ENCODE measurements at places on chromosomes 11 and 22.

DNA sequence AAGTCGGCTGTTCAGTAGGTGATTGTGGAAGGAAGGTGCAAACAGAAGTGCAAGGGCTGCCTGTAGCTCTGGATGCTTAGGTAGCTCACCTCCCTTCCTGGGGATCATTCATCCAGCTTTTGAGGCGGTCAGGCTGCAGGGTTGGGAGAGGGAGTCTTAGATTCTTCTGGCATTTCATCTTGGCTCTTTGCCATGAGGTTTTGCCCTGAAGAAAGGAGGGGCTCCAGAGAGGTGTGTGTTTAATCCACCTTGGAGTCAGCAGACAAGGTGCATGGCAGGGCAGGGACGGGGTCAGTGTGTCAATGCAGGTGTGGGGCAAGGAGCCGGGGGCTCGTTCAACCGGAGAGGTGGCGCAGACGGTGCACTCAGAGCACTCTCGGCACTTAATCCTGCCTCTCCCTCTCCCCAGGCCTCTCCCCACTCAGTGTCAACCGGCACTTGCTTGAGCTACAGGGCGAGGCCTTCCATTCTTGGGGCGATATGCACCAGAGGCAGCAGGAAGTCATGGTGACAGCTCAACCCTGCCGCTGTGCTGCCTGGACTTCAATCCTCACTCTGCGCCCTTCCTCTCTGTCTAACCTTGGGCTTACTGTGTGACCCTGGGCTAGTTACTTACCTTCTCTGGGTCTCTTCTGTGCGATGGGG lies 7.2 kb downstream of the ADAMTS15 start:
- DNase-seq = no peak

GRCh38 chr11:94459576-94459975 lies 34.1 kb downstream of the MRE11 start:
- no peak for DNase-seq

- no peak for DNase-seq
Measured at GRCh38 chr11:14902650-14903350, 10.8 kb upstream of the CYP2R1 start.

DNA sequence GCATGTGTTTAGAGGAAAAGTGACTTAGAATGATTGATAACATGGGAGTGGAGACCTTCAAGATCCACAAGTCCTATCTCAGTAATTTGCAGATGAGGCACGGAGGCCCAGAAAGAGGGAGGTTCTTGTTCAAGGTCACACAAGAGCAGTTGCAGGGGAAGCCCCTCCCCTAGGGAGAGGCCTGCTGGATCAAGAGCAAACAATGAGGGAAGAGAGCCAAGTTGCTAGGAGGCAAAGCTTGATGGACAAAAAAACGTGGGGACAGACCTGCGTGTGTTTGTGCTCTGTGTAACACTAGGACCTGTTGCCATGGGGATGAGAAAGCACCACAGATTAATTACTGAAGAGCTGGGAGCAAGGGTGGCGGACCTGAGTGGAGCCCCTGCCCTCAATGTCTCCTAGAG lies 6.4 kb upstream of the MFRP start:
- no peak for DNase-seq

- DNase-seq = no peak
Measured at GRCh38 chr11:14095882-14096281, 133.4 kb downstream of the SPON1 start.

GRCh38 chr11:39367534-39367933 lies 2091.9 kb downstream of the LRRC4C start:
- no peak for DNase-seq

- no peak for DNase-seq
Measured at GRCh38 chr22:29117799-29118477, 45.1 kb downstream of the KREMEN1 start.

GRCh38 chr22:37739611-37740049 lies 42.8 kb downstream of the TRIOBP start:
- no peak for DNase-seq

GRCh38 chr11:133164986-133165385 lies 367.3 kb downstream of the OPCML start:
- peak; percentile 8 for DNase-seq

DNA sequence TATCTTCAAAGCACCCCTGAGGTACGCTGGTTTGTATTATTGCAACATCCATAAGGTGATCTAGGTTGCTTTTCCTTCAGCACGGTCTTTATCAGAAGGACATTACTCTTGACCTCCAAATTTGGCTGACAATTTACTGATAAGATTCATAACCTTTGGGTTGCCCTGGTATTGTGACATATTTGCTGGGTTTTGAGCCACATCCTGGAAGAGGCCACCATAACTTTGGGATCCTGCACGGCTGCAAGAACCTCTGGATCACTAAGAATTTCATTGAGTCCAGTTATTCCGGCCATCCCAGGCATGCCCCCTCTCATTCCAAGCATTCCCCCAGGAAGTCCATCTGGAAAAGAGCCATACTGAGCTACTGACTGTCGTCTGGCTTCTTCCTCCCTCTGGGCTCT lies 6.5 kb upstream of the PLET1 start:
- DNase-seq = no peak

DNA sequence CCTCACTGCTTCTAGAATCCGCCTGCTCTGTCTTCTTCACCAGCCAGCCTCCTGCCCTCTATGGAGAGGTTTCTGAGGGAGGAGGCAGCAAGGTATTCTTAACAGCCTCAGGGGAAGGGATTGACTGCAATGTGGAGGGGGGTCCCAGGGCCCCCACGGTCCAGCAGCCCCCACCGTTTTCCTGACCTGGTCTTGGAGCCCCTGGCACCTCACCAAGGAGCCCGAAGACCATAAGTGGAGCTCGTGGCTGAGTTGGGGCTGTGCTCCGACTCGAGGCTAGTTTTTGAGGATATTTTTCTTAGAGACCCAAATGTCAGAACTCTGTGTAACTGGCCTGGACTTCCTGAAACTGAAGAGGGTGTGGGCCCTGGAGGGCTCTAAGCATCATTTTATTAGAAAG lies 590.0 kb downstream of the BRD1 start:
- no peak for DNase-seq

DNA sequence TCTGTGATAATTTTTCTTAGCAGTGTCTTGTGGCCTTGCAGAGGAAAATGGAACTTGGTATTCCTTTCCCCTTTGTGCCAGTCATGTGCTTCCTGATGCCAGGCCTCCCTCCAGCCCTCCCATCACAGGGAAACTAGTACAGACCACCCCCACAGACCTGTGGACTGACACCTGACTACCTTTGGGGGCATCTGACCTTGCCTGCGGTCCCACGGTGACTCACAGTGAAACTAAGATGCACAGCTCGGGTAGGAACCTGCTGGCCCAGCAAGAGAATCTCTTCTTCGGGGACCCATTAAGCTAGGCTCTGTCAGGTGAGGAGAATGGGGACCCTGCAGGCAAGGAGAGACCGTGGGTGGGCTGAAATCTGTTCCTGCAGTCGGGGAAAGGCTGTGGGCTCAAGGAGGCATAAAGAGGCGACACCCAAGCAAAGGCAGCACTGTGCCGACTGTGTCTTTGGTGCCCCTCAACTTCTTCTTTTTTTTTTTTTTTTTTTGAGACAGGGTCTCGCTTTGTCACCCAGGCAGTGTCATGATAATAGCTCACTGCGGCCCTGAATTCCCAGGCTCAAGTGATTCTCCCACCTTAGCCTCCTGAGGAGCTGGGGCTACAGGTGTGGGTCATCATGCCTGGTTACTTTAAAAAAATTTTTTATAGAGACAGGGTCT lies 20.8 kb upstream of the PEX26 start:
- no peak for DNase-seq

GRCh38 chr11:44596525-44597276 lies 31.2 kb downstream of the CD82 start:
- DNase-seq = no peak

DNA sequence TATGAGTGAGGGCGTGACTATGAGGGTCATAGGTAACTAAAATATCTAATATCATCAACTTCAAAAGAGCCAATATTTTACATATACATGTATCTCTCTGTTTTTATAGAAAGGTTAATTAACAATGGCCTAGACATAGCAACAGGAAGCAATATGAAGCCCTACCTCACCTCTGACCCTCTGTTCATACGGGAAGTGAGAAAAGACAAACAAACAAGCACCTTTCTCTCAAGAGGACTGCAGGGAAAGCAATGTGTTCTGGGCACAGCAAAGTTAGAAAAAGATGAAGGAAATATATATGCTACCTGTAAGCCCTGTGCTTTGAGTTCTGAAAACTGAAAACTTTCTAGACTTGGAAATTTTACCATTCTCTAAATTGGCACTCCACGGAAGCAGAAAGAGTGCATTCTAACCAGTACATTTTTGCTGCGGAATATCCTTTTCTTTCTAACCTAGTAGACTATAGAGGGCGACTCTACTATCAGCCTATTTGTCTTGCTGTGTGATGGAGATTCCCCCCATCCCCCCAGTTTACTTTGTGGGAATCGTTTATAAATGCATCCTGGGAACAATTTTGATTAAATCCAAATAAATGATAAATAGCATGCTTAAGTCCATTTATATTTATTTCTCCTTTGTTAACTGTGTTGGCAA lies 830.4 kb upstream of the FAT3 start:
- DNase-seq = no peak

DNA sequence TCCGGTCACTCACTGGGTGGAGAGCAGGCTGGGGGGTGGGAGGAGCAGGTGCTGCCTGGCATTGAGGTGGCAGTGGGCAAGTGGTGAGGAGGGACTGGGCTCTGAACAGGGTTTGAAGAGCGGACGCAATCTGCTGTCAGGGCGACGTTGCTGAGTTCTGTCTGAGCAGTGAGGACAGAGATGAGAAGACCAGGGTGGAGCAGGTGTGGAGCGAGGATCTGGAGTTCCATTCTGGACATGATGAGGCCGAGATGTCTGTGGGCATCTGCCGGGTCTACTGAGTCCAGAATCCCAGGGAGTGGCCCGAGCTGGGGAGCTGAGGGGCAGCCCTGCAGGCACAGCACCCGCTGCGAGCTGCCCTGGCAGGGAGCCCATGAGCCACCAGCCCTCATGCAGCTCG lies 2.2 kb upstream of the MOV10L1 start:
- DNase-seq = no peak

- DNase-seq = peak; percentile 70
Measured at GRCh38 chr22:32622004-32622743, 147.6 kb downstream of the FBXO7 start.

DNA sequence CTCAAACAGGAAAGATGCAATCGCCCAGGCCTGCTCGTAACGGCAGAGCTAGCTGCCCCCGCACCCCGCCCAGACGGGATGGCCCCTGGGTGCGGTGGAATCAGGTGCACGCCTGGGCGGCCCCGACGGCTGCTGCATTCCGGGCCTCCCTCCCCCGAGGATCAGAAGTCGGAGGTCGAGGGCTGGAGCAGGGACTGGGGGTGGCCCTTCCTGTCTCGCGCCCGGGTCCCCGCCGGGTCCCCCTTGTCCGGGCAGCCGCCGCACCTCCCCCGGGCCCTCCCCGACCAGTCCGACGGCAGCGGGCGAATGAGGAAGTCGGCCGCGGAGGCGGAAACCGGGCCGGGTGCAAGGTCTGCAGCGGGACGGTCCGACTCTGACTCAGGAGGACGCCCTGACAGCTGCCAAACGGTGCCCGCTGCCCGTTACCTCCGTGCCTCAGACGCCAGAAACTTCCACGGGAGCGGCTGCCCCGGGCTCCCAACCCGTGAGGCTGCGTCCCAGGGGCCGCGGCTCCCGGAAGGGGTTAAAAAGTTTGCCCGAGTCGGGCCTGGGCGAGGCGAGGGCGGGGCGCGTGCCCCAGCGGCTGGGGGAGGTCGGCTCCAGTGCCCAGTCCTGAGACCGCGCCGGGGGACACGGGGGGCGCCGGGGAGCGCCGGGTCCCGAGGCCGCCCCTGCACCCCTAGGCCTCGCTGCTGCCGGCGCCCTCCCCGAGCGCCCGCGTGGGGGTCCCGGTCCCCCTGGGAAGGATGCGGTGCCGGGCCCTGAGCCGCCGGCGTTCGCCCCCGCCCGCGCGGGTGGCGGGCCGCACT lies 663 bp downstream of the MYH9 start:
- DNase-seq = peak; percentile 58

GRCh38 chr11:65649656-65650546 lies 12.0 kb downstream of the SIPA1 start:
- DNase-seq = no peak

DNA sequence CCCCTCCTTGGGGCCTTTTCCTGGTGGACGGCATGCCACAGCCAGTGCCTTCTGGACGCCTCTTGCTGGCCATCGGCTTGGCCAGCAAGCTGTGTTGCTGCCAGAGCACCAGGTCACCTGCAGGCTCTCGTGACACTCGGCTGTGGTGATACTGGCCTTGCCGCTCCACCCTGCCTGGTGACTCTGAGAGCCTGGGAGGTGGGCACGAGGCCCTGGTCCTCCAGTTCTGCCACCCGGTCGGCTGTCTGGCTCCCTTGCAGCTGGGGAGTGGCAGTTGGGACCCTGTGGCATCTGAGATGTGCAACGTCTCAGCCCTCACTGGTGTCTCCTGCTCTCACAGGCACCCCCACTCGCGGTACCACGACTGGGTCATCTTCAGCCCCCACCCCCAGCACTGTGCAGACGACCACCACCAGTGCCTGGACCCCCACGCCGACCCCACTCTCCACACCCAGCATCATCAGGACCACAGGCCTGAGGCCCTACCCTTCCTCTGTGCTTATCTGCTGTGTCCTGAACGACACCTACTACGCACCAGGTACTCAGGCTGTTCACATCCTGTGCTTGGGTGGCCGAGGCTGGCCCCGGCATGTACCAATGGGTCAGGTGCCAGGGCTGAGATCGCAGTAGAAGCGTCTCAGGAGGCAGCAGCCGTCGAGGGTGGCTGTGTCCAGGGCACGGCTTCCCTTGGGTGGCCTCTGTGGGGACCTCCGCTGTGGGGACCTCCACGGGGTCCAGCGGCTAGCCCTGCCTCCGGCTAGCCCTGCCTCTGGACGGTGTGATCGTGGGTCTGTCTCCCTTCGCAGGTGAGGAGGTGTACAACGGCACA lies 26.0 kb downstream of the MUC2 start:
- DNase-seq = no peak

GRCh38 chr11:108340973-108341372 lies 118.1 kb downstream of the ATM start:
- no peak for DNase-seq

GRCh38 chr11:44112091-44112821 lies 16.8 kb downstream of the EXT2 start:
- DNase-seq = no peak

- no peak for DNase-seq
Measured at GRCh38 chr11:68163691-68164090, 42.5 kb upstream of the CHKA start.

DNA sequence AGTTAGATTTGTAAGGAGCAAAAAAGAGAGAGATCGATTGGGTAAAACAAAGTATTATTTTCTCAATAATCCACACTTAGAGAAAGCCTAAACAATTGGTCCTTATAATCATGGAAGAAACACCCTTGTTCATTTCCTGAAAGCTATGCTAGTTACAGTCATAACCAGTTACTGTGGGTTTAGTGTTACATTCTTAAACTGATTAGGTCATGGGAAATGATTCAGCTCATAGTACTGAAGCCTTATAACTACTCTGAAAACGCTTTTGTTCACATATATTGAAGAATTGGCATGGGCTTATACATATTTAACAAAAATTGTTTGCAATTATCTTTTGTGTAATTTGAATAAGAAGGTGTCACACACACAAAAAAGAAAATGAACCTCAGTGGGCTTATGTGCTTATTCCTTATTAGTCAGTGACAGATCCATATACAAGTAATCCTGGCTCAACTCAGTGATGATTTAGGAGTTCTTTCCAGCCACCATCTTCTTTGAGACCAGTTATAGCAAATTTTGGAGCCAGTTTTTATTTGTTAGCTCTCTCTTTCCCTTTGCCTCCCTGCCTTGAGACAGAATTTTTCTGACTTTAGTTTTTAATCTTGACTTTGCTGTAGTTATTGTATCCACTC lies 198.5 kb upstream of the CTSC start:
- no peak for DNase-seq

- no peak for DNase-seq
Measured at GRCh38 chr22:36415415-36416168, 27.8 kb upstream of the MYH9 start.

Measured in lower leg skin (tissue), 4 donors.